Activated CD8-positive, alpha-beta memory T cell treated with anti-CD3 and anti-CD28 coated beads for 24 hours (primary cell): ENCODE measurements at places on chromosomes 7 and 10.

GRCh38 chr10:96830511-96831199 is 1.4 kb upstream of the LCOR start:
- peak; percentile 86 for DNase-seq

DNA sequence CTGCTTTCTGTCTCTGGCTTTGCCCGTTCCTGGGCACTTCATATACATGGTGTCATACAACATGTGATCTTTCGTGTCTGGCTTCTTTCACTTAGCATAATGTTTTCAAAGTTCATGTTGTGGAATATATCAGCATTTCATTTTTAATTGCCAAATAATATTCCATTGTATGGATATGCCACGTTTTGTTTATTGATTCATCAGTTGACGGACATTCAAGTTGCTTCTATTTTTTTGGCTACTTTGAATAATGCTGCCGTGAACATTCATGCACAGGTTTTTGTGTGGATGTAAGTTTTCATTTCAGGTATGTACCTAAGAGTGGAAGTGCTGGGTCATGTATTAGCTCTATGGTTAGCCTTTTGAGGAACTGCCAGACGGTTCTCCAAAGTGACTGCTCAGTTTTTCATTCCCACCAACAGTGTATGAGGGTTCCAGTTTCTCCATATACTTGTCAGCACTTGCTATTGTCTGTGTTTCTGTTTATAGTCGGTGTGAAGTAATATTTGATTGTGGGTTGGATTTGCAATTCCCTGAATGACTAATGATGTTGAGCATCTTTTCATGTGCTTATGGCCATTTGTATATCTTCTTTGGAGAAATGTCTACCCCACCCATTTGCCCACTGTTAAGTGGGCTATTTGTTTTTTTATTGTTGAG is 401.4 kb upstream of the GALNT17 start:
- no peak for DNase-seq

GRCh38 chr10:50510517-50511473 is 113.0 kb downstream of the SGMS1 start:
- no peak for DNase-seq

DNA sequence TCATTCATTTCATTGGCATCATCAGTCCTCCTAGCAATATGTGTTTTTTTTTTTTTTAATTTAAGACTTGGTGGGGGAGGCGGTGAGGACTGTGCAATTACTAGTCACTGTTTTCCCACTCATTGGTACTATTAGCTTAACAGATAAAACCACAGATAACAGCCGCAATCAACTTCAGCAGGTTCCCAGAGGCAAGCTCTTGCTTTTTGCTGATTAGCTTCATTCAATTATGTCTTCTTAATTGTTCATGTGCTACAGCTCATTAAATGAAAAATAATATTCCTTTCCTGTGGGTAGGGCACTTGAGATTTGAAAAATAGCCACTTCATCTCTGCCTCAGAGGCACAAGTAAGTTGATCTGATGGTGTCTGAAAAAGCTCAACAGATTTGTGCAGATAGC is 215.5 kb downstream of the PCDH15 start:
- no peak for DNase-seq

- DNase-seq: no peak
These were observed at the start of gene CAMK2B for GRCh38 chr7:44325201-44325671. TSS of gene CAMK2B (minus strand) at chr7:44325594. CDS start at chr7:44325421, 173 bp downstream.

DNA sequence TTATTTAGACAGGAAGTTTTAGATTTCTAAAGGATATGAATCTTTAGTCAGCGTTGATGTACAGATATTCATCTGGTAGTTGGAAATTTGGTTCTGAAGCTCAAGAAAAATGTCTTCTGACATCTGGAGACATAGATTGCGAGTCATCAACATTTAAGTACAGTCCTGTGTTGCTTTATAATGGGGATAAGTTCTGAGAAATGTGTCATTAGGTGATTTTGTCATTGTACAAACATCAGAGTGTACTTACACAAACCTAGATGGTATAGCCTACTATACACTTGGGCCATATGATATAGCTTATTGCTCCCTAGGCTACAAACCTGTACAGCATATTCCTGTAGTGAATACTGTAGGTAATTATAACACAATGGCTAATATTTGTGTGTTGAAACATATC is 49.6 kb upstream of the UBN2 start:
- DNase-seq: no peak

DNA sequence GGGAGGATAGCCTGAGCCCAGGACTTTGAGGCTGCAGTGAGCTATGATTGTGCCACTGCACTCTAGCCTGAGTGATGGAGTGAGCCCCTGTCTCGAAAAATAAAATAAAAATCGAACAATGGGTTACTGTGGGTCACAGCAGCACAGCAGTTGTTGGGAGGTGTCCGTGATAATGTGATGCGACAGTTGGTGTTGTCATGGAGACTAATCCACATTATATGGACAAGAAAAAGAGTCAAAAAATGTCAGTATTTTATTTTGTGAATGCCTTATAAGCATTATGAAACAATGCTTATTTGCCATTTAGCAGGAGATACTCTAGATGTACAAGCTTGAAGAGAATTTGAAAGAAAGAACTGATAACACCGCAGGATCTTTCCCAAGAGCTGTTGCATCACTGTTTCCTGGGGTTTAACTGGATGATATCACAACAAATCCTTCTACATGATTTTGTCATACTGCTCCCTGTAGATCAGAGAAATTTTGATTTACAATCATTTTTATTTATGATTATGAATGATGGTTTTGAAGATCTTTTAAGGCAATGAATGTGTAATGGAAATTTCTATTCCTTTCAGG is 195.4 kb downstream of the BAMBI start:
- no peak for DNase-seq

DNA sequence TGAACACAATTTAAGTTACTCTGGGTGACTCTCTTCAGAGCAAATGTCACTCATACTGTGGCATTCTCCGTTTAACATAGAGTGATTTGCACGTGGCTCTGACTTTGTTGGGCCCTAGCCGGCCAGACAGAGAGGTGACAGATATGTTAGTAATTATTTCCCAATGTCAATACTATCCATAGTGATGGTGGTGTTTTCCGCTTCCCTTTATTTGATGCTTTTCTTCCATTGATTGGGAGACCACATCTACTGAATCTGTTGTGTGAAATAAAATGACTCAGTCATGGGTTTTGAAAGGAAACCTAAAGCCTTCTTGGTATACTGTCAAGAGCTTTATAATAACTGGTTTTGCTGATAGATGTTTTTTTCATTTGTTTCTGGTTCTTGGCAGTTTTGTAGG is 7.4 kb downstream of the AVL9 start:
- no peak for DNase-seq

DNA sequence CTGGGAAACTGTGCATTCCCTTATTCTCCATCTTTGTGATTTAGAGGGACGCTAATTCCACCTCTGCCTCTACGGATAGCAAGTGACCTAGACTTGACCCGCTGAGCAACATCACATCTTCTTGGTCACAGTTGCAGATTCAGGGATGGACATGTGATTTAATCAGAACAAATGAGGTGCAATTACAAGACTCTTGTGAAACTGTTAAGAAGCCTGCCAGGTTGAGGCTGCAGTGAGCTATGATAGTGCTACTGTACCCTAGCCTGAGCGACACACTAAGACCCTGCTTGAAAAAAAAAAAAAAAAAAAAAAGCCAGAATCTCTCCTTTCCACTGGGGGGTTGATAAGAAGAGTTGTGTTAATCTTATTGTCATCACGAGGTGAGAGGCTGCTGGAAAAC is 14.4 kb downstream of the MPLKIP start:
- DNase-seq: no peak

- no peak for DNase-seq
These were observed 122.7 kb downstream of the ARID5B start for GRCh38 chr10:62024026-62024701.

DNA sequence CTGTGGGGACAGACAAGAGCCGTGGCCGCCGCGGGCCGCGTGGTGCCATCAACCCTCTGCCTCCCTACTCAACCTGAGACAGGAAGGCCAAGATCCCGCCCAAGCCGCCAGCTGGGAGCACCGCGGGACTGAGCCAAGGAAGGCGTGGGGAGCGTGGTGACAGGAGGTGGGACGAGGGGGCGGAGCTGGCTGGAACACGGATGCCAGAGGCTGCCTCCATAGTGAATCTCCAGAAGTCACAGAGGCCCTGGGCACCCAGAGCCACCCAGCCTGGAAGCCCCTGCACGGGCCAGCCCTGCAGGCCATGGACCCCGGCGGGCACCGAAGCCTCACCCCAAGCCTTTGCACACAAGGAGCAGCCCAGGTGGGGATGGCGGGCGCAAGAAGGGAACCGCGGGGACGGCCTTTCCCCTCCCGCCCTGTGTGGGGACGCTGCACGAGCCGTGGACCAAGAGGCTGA is 18.1 kb upstream of the DPYSL4 start:
- no peak for DNase-seq

- no peak for DNase-seq
These were observed 198.9 kb upstream of the AUTS2 start for GRCh38 chr7:69399401-69399800.

- DNase-seq: no peak
These were observed 166.8 kb upstream of the TBX20 start for GRCh38 chr7:35420656-35421055.

GRCh38 chr7:53095731-53096501 is 60.5 kb downstream of the POM121L12 start:
- no peak for DNase-seq

DNA sequence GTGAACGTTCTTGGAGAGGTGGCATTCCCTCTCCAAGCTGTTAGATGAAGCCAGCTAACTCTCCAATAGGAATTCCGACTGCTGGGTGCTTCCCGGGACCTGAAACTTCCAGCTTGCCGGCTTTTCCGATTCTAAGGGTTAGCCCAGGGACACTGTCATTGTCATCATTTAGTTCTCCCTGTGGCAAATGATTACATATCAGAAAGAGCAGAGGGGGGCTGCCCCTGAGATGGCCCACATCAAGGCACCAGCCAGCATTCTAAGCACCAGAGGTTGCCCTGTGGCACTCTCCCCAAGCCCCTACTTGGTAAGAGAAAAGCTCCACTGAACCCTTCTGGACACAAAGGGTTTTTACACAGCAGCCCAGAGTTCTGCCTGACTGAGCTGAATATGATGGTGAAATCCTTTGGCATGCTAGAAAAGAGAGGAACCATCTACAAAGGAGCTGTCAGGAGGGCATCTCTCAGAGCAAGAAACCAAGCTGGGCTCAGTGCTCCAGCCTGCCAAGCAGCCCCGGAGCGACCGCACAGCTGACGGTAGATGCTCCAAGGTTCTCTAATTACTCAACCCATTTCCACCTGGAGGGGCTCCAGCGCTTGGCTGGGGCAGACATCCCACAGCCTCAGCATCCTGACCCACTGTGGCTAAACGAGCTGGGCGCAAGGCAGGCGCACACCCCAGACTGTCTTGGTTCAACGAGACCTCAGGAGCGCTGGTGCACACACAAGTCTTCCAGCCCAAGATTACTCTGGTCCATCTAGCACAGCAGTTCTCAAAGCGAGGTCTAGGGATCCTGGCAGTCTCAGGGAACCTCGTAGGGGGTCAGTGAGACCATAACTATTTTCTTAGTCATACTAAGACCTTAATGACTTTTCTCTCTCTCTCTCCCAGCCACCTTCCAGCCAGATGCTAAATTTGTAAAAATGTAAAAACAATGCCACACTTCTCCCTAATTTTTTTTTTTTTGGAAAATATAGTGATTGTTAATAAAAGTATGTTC is 160.5 kb downstream of the GFRA1 start:
- no peak for DNase-seq

DNA sequence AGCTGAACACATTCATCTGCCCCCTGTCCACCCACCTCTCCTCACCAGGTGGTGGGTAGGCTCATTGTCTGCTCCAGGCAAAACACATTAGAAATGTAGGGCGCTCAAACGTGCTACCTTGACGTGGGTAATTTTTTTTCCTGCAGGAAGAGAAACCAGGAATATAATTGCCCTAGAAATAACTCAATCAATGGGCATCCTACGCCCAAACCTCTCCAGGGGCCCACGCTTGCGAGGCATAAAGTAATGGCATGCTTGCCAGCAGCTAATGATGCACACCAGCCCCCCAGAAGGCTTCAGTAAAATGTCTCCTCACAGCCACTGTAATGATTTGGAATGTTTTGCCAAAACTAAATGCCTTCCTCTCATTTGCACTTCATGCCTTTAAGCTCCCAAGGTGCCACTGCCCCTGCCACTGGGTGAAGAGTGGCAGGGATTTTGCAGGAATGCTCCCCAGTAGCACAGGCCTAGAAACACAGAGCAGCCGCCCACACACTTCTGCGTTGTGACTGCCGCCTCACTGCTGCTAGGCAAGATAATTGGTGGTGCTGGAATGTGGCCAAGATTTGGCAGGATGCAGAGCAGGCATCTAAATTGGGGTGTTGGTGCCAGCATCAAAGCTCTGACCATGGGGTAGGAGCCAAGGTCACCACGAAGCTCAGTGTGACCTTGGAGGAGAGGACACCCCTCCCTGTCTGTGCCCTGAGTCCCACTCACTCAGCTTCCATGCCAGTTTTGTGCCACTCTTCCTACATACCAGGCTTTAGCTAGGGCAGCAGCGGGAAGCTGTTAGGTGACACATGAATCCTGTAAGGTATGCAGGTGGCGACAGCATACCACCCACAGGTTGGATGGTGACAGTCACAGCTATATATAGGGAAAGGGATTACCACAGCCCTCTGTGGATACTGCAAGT is 48.7 kb upstream of the PPP1R3C start:
- no peak for DNase-seq

- no peak for DNase-seq
These were observed 100.2 kb downstream of the AGMO start for GRCh38 chr7:15461576-15461975.

GRCh38 chr7:149310990-149311573 is 49.1 kb downstream of the ZNF783 start:
- DNase-seq: no peak

GRCh38 chr10:37682617-37683016 is 174.8 kb downstream of the ZNF248 start:
- no peak for DNase-seq

DNA sequence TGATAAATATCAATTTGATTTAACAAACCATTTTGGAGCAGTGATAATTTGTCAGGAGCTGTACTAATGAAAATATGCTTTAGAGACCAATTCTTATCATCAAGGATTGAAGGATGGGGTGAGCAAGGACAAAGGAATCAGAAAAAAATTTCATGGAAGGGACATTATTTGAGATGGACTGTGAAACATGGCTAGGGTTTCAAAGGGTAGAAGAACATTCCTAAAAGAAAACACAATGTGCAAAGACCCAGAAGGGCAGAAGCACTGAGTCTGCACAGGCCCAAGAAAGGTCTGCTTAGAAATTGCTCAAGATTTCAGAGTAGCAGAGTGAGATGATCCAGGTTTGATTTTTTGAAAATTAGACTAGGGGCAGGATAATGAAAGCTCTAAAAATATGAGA is 174.5 kb downstream of the LRRN3 start:
- no peak for DNase-seq

- DNase-seq: no peak
These were observed 1.5 kb upstream of the EBLN1 start for GRCh38 chr10:22219308-22219707.

DNA sequence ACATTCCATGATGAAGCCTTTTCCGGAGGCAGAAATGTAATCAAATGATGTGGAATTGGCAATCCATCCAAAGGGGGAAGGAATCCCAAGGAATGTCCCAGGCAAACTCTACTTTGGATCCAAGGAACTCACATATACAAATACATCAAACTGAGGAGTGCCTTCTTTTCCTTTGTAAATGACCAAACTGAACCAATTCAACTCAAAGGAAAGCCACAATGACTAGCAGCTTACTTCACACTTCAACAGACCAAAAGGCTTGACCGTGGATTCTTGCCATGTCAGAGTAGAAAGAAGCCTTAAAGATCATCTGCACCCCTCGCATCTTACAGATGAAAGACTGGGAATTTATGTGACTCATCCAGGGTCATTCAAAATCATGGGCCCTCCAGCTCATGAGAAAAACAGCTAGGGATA is 79.7 kb upstream of the MACROH2A2 start:
- no peak for DNase-seq
